ENCODE measurements at places on chromosomes 12 and 14.

DNA sequence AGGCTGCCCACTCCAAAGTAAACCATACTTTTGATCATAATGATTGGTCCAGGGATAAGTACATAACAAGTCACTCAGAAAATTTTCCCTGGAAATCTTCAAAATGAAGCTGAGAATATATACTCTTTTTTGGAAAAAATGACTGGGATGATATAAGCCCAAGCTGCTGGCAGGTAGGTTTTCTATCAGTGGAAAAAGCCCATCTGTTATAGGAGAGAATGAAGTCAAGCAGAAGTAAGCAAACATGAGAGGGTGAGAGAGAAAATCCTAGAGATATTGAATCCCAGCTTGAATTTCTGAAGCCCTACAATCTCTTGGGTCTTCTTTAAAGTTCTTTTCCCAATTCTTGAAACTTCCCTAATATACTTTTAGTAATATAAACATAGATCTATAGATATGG lies 37.3 kb upstream of the ZDHHC17 start:
- DNase-seq, result no peak

GRCh38 chr14:51014086-51014485 lies 69.8 kb upstream of the PYGL start:
- DNase-seq, result peak; percentile 63

- no peak for DNase-seq
These were observed 10.1 kb upstream of the RASSF3 start for GRCh38 chr12:64600164-64600561.

DNA sequence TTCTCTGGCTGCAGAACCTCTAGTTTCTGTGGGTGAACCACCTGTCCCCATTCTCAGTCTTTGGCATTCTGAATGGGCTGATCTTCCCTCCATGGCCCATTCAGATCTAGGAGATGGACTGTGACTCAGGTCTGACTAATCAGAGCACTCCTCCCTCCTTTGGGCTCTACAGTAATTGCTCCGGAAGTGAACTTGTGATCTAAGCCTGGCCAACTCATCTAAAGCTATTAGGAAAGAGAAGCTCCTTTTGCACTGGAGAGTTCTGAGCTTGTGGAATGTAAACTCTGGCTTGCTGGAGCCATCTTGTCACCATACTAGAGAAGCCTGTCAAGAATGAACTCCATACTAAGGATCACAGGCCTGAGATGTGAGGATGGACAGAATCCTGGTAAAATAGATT lies 168.2 kb downstream of the SUDS3 start:
- DNase-seq, result no peak

DNA sequence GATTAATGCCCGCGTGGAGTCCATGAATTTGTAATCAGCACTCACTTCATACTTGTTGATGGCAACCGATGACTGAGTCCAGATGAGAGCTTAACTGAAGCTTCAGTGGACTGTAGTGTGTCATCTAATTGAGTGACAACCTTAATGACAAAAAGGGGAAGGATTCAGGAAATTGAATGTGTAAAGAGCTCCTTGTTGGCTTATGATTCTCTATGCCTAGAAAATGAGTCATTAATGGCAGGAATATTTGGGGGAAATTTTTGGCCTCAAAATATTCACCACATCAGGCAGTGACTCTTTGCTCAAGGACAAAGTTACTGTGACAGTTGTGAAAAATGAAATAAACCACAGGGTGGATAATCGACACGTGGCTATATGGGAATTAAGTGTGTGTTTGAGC lies 55.3 kb upstream of the STON2 start:
- DNase-seq, result peak; percentile 38

GRCh38 chr12:121494093-121494787 lies 86.6 kb downstream of the KDM2B start:
- DNase-seq, result peak; percentile 14

- DNase-seq, result no peak
These were observed 18.7 kb upstream of the YBX3 start for GRCh38 chr12:10741845-10742244.

DNA sequence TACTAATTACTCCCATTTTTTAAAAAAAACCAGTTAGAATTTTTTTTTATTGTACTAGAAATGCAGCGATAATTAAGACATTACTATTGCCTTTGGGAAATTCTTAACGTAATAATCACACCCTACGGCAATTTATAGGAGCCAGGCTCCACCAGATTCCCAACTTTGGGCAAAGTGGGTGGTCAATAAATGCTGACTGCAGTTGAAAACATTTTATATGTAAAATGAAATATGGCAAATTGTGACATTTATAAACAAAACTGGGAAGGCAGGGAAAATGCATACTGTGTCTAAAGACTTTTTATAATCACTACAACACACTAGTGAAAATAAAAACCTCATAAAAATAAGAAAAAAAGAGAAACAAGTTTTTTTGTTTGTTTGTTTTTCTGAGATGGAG lies 93.3 kb upstream of the HECTD1 start:
- no peak for DNase-seq

GRCh38 chr12:114679942-114680341 lies 4.0 kb downstream of the TBX3 start:
- no peak for DNase-seq

- DNase-seq, result no peak
These were observed 206.8 kb upstream of the LHX5 start for GRCh38 chr12:113678223-113679119.

GRCh38 chr14:73686901-73687300 lies 27.3 kb downstream of the PNMA1 start:
- no peak for DNase-seq

DNA sequence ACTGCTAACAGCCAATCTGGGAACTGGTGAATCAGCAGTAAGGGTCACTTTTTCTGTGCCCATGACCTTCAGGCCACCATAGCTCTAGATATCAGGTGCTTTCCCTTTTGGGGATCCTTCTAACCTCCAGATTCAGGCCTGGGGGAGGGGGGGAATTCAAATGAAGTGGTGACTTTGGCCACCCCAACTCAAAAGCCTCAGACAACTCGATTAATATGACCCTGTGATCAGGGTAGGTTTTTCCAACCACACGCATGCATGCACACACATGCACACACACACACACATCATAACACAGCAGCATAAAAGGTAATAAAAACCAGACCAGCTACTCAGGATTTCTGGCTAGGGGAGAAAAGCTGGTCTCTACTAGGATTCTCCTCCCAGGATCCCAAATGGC lies 5.3 kb downstream of the TBX3 start:
- DNase-seq, result no peak

DNA sequence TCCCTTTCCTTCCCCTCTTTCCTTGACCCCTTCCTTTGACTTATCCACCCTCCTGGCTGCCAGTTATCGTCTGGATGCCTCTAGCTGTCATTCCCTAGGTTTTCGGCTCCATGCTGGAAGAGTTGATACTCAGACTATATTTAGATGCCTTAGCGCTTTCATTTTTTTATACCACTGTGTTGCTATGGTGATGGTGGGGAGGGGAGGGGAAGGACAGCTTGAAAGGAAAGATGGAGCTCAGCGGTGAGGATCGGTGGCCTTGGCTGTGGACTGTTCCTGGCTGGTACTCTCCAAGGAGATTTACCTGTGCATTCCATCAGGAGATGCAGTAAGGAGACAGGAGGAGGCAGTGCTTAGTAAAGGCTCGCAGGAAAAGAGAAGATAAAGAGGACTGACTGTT lies 108.7 kb downstream of the SLC8A3 start:
- DNase-seq, result no peak

GRCh38 chr12:3275171-3276041 lies 198.2 kb downstream of the TSPAN9 start:
- peak; percentile 63 for DNase-seq

- peak; percentile 43 for DNase-seq
These were observed 43.3 kb upstream of the NPFF start for GRCh38 chr12:53550595-53550994.

DNA sequence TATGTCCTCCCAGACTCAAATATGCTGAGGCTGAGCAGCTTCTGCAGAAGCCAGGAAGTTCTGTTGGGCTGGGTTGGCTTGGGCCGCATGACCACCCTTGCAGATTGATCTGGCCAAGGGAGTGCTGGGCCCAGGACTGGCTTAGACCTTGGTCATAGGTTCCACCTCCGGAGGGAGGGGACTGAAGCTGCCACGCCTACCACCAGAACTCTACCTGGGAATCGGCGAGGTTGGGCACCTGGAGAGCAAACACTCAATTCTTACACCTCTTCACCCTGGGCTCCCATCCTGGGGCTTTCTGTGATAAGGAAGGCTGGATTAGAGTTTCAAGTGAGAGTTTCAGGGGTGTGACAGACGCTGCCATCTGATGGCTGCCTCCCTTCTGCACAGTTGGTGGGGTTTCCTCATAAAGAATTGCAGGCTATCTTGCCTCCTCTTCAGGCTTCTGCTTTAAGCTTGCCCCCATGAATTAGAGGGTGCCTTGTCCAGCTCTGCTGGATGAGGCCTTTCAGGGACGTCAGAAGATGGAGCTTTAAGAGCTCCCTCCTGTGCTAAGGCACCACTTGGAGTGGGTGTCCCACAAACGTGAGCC lies 5.8 kb downstream of the SLC24A4 start:
- DNase-seq, result no peak

GRCh38 chr14:82398256-82398655 lies 864.6 kb upstream of the SEL1L start:
- no peak for DNase-seq

DNA sequence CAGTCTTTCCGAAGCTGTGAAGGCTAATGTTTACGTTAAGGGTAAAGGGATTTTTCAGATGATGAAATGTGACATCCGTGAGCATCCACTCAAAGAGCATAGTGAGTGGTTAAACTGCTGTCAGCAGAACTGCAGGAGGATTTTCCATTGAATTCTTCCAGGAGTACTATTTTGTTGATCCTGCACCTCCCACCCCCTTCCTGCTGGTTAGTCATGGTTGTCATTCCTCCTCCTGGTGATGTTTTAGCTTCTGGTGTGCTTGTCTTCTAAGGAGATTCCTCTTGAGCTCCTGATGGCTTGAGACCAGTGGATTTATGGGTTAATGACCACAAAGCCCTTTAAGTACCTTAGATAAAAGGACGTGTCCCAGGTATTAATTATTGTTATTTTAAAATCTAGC lies 2.4 kb upstream of the GPRC5D start:
- peak; percentile 34 for DNase-seq

Data from fibroblast of skin of abdomen (primary cell).